CD4-positive, alpha-beta T cell treated with Interleukin-1 beta for 1 hour (primary cell): ENCODE measurements at places on chromosomes 1 and 21.

DNA sequence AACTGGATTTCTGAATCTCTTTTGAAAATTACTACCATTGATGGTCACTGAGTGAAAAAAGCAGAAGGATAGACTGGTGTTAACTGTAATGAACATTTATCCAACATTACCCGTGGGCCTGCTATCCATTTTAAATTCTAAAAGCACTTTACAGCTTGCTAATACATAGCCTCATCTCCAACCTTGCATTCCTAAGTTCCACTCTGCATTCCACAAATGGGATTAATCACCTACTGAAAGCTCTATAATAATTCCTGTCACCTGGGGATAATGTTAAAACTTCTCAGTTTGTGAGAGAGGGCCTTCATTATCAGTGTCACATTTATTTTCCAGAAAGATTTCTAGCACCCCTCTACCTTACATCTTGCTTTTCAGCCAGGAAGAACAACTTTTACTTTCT is 38.2 kb downstream of the PTPRC start:
- no peak for DNase-seq

GRCh38 chr1:153968408-153968807 is 706 bp downstream of the CREB3L4 start:
- no peak for DNase-seq

DNA sequence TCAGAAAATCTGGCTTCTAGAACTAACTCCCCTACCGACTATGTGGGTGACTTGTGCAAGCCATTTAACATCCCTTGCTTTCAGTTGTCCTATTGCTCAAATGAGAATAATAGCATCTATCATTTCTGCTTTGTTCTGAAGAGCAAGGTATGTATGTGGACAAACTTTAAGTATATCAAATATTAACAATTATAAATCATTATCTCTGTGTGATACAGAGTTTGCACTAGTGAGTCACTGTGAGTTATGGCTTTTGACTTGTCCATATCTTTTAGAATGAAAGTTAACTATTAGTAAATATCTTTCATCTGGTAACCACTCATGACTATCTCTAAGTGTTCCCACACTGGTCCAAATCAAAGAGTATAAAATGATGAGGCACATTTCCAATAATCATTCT is 812.9 kb upstream of the ADGRL2 start:
- no peak for DNase-seq

GRCh38 chr1:234512451-234512861 is 33.5 kb upstream of the TARBP1 start:
- no peak for DNase-seq

DNA sequence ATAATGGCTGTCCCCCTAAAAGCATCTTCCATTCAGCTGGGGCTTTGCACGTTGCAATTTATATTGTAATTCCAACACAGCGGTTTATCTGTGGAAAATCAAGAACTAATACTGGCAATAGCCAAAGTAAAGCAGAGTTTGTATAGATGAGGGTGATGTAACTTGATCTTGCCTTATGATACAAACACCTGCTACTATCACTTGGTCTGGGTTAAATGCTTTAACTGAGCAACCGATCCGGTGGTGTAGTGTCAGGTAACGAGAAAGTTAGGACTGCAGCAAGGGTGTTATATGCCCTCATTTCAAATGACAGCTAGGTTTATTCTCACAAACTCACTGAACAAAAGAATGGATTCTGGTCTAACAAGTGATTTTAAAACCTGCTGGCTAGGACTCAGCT is 47.3 kb upstream of the PLPPR4 start:
- DNase-seq: no peak

DNA sequence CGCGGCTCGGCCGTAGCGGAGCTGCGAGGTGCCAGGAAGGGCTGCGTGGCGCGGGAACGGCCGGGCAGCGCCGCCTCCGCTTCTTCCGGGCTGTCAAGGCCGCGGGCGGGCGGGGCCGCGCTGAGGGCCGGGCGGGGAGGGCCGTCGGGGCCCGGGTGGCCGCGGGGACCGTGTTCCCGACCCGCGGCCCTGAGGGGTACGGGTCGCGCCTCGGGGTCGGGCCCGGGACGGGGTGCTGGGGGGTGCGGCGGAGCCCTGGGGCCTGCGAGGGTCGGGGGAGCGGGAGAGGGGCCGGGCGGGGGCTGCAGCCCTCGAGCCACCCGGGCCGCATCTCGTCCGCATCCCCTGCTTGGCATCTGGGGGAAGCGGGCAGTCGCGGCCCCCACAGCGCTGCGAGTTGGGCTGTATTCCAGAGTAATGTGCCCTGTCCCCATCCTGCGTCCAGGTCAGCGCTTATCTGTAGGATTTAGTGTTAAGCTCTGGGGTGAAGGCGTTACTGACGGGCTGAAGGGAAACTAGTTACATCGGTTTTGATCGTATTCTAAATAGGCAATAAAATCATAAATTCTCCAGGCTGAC is 379 bp downstream of the RER1 start:
- no peak for DNase-seq

DNA sequence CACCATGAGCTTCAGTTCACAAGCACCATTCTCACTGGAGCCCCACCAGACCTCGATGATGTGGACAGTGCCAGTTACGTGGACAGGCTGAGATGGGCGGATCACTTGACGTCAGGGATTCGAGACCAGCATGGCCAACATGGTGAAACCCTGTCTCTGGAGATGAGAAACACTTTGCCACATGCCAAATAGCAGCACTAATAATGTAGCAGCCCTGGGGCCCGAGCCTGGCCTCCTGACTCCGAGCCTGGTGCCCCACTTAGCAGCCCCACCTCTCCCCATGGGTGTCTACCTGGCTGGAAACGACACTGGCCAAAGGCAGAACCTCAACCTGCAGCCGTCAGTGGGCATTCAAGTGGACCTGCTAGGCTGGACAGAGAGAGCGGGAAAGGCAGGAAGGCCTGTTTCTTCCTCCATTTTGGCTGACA is 129.1 kb downstream of the TOMM20 start:
- DNase-seq: no peak

DNA sequence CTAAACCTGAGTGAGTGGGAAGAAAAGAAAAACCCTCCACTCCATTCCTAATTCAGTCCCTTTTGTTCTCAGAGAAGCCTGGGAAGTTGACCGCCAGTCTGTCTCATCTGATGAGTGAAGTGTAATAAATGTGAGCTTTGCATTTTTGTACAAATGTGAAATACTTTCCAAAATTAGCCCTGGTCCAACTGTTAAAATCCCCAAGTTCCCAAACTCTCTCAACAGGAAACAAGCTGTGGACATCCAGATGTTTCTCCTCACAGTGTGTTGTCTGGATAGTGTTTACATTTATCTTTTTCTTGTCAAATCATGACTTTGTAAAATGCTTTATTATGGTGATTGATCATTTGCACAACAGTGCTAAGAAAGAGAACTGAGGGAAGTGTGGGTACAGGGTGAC is 145.1 kb downstream of the TM2D1 start:
- no peak for DNase-seq

DNA sequence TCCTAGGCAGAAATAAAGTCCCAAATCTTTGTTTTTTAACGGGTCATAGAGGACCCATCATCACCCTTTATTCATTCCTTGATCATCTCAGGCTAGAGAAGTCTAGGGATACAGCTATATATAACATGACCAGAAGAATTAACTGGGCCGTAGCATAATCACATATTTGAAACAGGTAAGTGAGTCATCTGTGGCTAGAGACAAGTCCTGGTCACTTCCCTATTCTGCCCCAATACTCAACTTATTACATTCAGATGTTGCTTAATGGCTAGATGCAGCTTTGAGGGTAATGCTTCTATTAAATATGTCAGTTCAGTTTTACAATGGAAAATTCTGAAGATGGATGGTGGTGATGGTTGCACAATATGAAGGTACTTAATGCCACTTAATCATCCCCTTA is 47.0 kb downstream of the EXO1 start:
- DNase-seq: no peak

DNA sequence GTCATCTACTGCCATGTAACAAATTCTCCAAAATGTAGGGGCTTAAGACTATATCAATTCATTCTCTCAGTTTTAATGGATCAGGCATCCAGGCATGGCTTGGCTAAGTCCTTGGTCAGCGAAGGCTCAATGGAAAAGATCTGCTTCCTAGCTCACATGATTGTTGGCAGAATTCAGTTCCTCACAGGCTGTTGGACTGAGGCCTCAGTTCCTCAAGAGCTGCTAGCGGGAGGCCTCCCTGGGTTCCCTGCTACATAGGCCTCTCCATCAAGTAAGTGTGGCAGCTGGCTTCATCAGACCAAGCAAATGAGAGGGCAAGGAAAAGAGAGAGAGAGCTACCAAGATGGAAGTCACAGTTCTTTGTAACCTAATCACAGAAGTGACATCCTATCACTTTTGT is 19.6 kb upstream of the EYA3 start:
- no peak for DNase-seq

DNA sequence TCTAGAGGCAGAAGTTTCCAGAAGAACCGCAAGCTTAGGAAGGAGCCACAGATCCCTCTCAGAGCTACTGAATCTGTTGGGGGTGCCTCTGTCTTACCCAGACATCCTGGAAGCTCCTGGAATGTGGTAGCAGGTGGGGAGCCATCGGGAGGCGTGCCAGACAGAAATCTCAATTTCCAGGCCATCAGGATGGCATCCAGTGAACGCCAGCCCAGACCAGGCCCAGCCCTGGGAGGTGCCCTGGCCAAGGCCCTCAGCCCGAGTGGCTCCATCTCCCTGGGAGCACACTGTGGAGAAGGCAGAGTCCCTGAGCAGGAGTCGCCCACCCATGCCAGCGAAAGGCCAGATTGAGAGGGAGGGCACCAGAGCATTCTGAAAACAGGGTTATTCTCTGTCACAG is 2.5 kb downstream of the ABCA4 start:
- no peak for DNase-seq

- peak; percentile 38 for DNase-seq
Observed at GRCh38 chr1:236451796-236452373, 57.8 kb downstream of the EDARADD start.

DNA sequence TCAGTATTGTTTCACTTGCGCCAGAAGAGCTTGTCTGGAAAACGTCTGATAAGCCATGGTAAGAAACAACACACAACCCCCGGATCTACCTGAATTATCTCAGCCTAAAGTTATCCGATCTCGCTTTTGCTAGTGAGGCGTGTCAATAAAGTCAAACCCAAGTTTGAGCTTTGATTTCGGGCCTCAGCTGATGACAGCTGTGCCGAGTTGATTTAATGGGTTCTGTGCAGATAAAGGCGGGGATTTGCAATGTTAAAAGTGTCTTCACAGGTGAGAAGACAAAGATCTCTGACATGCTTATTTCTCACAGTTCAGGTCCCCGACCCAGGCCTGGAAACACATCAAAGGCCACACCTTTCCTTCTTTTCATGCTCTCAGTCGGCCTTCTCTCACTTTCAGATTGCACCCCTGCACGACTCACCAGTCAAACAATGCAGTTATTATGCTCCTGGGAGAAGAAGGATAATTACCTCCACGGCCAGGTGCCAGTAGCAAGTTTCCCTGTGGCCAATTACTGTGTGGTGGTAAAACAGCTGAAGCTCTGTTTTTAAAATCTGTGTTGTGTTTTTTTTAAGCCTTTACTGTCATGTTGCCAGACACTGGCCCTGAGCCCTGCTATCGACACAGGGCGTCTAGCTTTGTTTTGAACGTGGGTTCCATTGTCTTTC is 245.3 kb upstream of the RUNX1 start:
- no peak for DNase-seq

DNA sequence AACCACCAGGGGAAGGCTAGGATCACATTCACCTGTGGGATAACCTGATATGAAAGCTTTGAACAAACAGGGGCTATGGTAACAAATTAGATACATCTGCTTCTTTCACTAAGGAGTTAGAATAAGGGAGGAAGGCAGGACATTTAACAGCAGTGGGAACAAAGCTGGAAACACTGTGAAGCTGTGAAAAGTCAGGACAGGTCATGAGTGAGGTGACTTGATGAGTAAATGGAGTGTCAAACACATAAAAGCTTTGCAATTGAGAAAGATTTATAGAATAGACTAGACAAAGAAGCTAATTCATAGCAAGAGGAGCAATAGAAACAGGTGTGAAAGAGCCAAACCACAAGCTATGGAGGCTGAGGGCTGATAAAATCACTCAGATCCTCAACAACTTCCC is 110.0 kb downstream of the ASTN1 start:
- DNase-seq: no peak

GRCh38 chr1:25890239-25891034 is 14.9 kb upstream of the PAQR7 start:
- no peak for DNase-seq

GRCh38 chr1:93672069-93672468 is 9.6 kb downstream of the BCAR3 start:
- DNase-seq: peak; percentile 31

DNA sequence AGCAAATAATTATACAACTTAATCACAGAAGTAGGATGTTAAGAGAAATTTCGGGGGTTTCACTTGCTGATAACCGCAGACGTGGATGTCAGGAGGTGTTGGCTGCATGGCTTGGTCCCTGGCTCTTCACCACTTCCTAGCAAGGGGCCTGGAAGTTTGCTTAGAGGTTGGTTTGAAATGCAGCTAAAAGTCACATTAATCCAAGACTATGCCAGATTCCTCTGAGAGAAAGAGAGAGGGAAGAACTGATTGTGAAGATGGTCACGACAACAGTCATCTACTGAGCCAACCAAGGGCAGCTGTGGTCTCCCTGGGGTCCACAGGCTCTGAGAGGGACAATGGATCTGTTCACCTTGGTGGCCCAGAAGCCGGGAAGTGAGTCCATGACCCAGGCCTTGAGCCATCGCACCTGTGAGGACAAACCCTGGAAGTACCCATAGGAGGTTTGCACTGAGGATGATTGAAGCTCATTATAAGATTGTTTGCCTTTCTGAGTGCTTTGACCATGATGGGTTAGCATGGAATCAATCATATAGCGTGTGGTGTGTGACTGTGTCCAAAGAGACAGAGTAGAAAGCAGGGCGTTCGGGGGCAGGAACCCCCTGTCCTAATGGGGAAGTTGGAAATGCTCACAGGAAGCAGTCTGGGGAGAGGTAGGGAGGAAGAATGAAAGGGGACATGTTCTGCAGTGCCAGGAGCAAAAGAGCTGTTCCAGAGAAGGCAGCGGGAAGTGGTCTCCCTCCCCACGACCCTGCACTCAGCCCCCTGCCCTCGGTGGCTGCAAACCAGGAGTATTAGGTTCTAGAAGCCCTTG is 47.1 kb downstream of the UMODL1 start:
- no peak for DNase-seq

DNA sequence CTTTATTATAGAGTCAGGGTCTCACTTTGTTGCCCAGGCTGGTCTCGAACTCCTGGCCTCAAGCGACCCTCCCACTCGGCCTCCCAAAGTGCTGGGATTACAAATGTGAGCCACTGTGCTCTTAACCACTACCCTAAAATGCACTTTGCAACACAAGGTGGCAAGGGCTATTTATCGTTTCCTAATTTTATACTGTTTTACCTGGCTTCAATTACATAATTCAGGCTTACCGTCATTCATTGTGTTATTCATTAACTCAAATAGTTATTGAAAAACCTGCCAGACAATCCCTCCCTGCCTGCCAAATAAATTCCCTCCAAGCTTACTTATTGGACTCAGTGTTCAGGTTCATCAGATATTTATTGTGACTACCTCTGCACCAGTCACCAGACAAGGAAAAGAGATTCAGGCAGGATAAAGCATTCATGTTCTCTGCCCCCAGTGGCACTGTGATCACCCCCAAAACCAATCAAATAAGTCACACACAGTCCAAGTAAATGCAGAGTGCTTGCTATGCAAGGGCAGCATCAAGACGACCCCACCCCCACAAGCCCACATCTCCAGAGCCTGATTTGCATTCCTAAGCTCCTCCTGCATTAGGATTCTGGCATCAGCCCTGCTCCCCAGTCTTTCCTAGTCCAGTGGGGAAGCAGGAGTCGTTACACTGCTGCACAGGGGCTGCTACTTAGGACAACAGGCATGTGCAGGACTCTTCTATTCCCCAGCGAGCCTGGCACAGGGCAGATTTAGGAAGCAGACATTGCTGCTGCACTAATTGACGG is 8.1 kb downstream of the PAQR7 start:
- DNase-seq: no peak
